ENCODE measurements at places on chromosomes 2 and 18.

DNA sequence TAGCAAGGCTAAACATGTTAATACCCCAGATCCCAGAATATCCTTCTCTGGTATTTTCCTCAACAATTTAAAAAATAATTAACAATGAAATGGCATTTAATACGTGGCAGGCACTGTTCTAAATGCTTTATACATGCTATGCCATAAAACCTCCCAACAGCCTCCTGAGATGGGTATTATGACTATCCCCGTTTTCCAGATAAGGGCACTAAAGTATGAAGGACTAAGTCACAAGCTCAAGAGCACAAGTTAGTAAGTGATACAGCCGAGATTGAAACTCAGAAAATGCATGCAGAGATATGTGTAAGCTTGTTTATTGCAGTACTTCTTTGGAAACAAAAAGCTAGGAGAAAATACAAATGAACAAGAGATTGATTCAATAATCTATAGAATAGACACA lies 8.0 kb downstream of the ABCB11 start:
- no peak for DNase-seq

GRCh38 chr2:184169366-184169765 lies 429.0 kb upstream of the ZNF804A start:
- DNase-seq = no peak

DNA sequence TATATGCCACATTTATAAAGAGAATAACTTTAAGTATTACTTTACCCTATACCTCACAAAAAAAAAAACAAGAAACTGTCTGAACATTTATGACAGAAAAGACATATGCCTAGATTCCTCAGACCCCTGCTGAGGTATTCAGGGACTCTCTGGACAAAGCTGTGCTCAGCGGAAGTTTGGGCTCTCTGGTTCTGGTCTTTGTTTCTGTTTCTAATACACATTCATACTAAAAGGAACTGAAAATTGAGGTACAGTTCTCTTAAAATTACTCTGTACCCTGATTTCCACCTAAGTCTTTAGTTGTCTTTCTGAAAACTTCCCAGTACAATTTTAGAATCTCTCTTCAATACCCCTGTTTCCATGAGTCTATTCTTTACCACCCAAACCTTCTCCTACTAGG lies 160.3 kb downstream of the IKZF2 start:
- no peak for DNase-seq

DNA sequence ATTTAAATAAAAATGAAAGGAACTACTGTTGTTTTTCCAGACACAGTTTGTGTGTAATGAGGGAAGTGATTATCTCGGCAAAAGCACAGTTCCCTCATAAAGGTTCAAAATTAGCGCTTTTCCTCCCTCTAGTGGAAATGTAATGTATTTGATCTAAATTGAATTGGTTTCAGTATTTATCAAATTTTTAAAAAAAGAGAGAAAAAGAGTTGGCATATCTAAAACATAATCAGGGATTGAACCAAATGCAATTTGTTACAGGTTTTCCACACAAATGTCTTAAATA lies 37.5 kb downstream of the CMPK2 start:
- no peak for DNase-seq

DNA sequence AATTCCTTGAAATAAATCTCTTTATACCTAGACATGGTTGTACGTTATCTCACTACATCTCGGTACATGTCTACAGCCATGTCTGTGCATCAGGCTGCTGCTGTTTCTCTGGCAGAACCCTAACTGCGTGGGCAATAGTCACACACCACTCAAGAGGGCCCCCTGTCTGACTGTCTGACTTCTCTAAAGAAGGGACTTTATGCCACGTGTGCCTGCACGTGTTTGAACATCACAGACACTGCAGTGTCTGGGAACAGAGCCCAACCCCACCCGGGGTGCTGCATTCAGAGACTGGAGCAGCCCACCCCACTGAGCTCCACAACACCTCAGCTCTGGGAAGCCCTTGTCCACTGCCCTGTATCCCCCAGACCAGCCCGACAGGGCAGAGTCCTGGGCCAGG lies 55.0 kb downstream of the KIF1A start:
- no peak for DNase-seq

GRCh38 chr18:37481491-37481890 lies 84.1 kb downstream of the CELF4 start:
- DNase-seq = no peak

DNA sequence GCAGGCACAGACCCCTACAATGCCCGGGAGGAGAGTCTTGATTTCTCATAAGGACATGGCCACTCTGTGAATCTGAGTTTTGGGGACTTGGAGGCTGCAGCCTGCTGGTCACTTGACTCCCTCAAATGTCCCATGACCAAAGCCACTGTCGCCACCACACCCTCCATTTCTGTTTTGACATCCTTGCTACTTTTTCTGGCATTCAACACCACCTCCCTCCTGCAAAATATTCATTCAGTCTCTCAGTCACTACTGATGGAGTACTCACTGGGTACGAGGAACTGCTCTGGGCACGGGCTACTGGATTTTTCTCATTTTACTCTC lies 208.6 kb upstream of the HAAO start:
- DNase-seq = no peak

GRCh38 chr2:133400411-133400810 lies 167.9 kb downstream of the NCKAP5 start:
- DNase-seq = no peak

DNA sequence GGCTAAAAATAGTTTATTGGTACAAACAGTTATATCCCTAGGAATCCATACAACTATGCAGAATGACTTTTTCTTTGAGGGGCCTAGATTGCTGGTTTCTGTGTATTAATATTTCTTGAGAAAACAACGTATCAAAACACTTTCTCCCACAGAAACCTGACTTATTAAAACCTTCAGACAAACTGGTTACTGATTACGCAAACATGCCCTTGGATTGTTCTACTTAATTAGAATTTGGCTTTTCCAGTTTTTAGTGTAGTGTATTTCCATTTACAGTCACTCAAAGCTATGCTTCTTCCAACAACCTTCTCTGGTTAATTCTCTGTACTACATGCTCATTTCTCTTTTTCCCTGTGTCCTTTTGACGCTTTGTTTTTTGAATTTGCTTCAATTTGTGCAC lies 20.0 kb downstream of the VAPA start:
- no peak for DNase-seq

DNA sequence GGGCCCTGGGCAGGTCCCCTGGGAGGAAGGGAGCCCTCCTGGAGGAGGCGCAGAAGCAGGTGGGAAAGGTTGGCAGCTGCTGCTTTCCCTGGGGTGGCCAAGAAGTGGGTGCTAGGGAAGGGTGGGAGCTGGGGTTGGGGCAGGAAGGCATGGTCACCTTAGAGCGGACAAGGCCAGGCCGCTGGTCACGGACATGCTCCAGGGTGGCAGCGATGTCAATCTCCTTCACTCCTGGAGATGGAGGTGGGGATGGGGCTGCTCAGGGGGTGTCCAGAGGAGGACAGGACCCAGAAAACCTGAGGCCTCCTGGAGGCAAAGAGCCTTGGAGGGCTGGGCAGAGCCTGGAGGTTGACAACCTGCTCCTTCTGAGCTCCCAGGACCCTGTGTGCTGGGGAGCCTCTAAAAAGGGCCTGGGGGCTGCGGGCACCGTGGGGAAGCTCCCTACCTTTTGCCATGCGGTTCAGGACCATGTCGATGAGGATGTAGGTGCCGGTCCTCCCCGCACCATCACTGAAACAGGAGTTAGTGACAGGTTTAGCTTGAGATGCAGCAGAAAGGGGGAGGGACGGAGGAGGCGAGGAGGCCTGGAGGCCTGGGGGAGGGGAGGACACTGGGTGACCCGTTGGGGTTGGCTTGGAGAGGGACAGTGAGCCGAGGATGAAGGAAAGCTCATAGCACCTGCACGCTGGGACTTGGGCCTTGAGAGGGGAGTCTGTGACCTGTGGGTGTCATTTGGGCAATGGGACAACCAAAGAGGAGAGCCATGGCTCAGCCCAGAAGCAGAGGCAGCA lies 11.4 kb downstream of the DNAJB2 start:
- DNase-seq = no peak

DNA sequence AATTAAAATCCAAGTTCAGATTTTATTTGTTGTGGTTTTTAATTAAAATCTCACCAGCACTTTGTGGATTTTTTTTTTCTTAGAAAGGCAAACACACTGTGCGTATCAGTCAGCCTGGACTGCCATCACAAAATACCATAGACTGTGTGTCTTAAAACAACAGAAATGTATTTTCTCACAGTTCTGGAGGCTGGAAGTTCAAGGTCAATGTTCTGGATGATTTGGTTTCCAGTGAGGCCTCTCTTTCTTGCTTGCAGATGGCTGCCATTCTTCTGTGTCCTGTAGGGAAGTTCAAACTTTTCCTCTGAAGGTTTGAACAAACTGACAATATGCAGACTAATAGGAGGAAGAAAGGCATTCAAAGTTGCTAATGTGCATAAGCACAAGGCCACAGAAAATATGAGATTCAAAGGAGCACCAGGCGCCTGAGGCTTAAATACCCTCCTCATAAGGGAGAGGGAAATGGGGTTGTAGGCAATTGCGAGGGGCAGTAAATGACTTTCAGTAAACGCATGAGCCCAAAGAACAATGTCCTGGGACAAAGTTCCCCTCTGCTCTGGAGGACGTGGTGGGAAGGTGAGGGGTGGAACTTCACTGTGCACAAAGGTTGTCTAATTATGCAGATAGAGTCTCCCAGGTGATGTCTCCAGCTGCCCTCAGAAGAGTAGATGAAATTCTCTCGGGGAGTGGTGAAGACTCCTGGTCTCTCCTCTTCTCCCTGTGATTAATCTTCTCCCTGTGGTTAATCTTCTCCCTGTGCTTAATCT lies 26.5 kb upstream of the KCNF1 start:
- no peak for DNase-seq

DNA sequence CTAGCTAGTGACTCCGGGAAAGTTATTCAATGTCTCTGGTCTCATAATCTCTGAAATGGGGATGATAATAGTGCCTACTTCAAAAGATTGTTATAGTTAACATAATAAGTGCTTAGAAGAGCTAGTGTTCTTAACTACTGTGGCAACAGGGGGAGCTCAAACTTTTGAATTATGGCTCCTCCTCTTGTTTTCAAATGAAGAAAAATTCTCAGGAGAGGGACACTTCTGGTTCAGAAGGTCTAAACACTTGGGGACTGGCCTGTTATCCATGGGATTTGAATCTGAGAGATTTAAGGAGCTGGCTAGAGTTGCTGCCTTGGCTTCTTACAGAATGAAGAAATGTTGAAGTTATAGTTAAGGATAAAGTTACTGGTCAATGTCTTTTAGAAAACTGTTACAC lies 92.2 kb upstream of the ITGB6 start:
- no peak for DNase-seq

DNA sequence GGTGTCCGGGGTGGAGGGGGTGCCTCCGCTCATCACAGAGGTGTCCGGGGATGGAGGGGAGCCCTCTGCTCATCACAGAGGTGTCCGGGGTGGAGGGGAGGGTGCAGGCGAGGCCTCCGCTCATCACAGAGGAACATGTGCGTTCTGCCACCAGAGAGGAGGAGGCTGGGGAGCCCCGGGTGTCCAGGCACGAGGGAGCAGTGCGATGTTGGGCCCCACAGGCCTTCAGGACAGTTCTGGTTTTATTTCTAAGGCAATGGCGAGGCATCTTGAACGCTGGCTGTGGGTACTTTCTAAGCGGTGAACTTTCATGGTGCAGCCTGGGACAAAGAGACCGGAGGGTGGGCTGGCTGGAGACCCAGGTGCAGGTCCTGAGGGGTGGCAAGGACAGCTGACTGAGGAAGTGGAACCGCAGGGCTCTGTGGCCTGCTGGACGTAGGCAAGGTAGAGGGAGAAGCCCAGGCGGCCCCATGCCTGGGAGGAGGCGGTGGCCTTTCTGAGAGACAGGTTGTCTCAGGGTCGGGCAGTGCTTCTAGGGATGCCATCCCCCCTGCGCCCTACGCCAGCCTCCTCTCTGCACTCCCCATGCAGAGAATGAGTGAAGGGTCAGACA lies 196.6 kb upstream of the SALL3 start:
- DNase-seq = no peak

DNA sequence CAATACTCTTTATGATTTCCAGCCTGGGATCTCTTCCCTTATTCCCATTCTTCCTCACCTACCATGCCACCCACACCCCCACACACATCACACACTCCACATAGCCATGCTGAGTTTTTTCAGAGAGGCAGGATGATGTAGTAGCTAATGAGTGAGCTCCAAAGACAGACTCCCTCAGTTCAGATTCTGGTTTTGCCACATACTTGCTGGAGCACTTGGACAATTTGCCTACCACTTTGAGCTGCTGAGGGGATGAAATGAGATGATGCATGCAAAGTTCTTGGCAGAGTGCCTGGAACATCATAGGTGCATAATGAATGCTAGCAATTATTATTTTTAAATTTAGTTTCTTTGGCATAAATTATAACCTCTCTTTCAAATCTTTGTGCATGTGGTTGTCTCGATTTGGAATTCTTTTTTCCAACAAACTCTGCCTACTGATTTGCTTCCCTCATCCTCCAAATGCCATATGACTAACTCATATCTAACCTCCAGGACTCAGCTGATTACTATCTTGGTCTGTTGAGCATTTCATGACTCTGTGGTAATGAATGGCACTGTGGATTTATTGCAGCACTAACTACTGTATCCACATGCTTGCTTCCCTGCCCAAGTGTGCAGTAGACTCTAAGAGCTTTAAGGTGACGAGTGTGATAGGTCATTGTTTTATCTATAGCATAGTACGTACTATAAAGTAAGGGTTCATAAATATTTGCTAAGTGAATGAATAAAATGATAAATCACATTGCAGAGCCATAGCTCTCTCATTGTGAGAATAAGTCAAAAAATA lies 99.1 kb downstream of the TACR1 start:
- no peak for DNase-seq

GRCh38 chr2:143728498-143728897 lies 599.3 kb downstream of the ARHGAP15 start:
- no peak for DNase-seq

GRCh38 chr18:22789600-22789999 lies 143.5 kb upstream of the RBBP8 start:
- no peak for DNase-seq

GRCh38 chr2:111704246-111704645 lies 179.7 kb downstream of the ANAPC1 start:
- no peak for DNase-seq

- no peak for DNase-seq
These were observed 199.7 kb downstream of the SMAD2 start for GRCh38 chr18:47730795-47731194.

DNA sequence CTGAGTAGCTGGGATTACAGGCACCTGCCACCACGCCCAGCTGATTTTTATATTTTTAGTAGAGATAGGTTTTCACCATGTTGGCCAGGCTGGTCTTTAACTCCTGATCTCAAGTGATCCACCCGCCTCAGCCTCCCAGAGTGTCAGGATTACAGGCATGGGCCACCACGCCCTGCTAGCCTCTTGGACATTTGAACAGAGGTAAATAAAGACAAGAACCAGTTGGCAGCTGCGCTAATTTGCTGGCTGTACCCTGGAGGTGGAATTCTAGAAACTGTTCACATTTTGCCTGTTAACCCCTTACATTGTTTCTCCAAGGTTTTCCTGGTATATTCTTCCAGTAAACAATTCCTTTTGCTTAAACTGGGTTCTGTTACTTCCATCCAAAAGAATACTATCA lies 132.9 kb downstream of the CDH2 start:
- no peak for DNase-seq

- no peak for DNase-seq
These were observed 2.1 kb downstream of the TEX51 start for GRCh38 chr2:126900646-126901319.

- DNase-seq = no peak
These were observed 1.6 kb downstream of the WDR7 start for GRCh38 chr18:56652802-56653201.

GRCh38 chr2:95384854-95385569 lies 17.5 kb upstream of the FAHD2A start:
- no peak for DNase-seq

Measured in heart right ventricle (tissue), 16 donors.